NCI-H1048 (cell line): ENCODE measurements at places on chromosomes 4 and X.
A peak's percentile ranks its signal among the peaks of the same experiment; 100 is the strongest.

DNA sequence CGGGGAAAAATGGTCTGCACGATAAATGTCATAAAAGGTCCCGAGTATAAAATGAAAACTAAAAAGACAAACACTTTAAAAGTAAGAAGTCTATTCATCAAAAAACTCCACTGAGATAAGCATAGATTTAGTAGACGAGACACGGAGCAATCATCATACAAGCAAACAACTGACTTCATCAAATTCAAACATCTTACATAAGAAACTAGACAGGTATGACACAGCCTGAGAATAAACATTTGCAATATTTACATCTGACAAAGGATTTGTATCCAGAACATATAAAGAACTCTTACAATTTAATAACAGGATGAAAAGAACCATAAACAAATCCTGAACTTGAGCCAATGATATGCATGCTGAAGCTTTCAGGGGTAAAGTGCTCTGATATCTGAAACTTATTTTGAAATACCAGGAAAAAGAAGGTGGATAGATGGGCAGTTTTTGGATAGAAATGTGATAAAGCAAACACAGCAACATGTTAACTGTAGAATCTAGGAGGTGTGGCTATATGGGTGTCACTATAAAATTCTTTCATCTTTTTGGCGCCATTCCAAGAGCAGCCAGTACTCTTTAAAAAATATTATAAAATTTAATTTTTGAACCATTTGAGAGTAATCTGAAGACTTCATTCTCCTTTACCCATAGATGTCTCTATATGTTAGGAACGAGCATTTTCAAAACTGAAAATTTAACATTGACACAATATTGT is 12.0 kb downstream of the MPP1 start:
- DNase-seq, result no peak

DNA sequence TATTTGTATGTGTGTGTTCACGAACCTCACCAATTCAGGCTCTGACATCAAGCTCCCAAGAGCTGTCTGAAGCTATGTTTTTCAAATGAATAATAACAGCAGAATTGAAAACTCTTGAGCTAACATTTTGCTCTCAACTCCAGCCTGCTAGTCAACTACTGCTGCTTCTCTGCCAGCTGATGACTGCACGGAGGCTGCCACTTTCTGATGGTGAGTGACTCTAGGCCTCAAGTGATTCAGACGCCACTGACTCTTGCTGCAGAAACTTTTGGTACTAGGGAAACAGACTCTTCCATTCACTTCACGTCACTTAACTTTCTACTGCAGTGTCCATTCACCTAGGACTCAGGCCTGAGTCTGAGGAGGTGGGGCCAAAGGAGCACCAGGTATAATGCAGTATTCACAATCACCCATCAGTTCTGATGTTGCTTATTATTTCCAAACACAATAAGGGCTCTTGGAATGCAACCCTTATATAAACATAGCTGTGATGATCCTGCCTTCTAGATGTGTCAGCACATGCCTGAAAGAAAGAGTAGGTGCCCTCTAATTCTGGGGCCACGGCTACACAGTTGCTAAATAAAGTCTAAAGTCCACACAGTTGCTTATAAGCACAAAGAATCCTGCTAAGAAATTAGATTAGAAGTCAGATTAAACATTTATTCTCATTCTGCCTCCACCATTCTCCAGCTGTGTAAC is 16.0 kb downstream of the PRDM8 start:
- no peak for DNase-seq

DNA sequence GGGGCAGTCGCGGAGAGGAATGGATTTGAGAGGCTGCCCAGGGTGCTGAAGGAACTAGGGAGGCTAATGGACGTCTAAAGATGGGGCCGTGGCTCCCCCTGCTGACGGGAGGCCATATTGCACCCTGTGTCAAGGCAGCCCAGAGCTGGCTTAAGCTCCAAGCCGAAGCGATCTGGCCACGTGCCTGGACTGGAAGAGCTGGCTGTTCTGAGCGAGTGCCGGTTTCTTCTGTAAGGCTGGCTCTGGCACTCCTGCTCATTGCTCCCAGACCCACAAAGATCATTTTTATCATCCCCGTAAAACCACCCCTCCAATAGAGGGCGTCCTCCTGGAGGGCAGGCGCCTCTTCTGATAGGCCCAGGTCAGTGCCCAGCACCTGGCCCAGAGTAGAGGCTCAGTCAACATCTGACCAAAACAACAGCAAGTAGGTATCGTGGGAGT is 5.6 kb downstream of the PNCK start:
- peak; percentile 3 for DNase-seq

- DNase-seq, result no peak
Observed at GRCh38 chr4:163590103-163590502, 95.6 kb downstream of the TMA16 start.

GRCh38 chrX:106672527-106672926 is 54.0 kb upstream of the RNF128 start:
- DNase-seq, result no peak

- no peak for DNase-seq
Observed at GRCh38 chr4:40843696-40844095, 93.9 kb downstream of the NSUN7 start.

DNA sequence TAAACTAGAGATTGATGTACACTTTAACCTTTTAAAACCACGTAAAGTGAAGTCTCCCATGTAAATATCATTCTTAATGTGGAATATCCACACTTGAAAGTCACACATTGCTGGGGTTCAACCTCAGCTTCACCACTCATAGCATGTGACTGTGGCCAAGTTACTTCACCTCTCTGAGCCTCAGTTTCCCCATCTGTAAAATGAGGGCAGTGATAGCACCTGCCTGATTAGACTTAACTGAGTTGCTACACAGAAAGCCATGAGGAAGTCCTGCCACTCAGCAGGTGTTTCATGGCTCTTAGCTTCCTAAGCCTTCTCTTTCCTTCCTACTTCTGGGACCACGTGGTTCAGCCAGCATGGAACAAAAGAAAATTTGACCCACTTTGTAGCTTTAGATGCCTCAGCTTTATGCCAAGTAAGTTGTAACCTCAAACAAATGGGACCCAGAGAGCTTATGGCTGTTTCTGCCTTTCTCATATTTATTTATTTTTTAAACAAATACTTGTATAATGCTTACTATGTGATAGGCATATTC is 277.3 kb upstream of the KLF3 start:
- DNase-seq, result no peak

DNA sequence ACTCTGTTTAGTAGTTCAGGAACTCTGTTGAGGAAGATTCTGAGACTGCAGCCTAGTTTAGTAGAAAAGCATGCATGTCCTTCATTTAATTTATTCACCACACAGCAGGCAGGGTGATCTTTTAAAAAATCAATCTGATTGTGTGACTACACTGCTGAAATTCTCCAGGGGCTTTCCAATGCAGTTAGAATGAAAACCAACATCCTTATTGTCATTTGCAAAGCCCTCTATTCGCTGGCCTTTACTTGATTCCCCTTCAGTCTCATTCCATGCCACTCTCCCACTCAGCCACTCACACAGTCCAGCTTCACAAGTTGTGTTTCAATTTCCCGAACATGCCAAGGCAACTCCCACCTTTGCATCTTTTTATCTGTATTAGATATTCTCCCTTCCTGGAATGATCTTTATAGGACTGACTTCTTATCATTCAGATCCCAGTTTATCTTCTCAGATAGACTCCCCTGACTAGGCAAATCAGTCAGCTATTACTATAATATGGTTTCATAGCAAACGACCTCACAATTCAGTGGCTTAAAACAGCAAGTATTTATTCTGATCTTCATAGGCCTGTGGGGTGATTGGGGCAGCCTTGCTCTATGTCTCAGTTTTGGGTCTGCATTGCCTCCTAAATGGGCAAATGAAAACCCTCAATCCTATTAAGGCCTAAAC is 21.3 kb upstream of the FTHL17 start:
- no peak for DNase-seq

GRCh38 chr4:1072830-1073446 is 40.4 kb downstream of the RNF212 start:
- DNase-seq, result no peak

DNA sequence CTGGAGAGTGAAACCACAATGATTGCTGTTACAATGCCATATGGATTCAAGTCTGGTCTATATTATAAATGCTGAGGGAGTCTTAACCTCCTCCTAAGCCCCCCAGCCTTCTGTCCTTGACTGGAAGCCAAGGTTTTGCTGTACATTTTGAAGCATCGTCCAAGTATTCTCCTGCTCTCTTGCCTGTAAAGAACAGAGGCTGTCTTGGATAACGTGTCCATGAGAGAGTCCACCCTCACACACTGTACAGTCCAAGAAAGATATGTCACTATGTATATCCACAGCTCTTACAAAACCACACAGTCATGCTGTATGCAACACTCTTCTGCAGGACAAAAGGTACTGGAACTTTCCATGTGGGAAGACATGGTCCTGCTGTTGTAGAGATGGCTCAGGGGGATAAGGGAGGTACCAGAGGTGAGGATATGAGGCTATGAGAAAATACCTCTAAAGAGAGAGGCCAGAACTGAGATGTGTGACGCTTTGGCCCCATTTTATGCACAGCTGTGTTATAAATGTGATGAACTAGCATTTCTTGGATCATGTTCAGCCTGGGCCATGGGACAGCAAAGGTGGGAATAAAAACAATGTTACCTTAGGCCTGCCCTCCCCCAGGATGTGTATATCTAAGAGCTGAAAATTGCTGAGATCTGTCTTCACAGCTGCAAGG is 678.6 kb downstream of the IQCM start:
- DNase-seq, result no peak

- no peak for DNase-seq
Observed at GRCh38 chr4:555566-556275, 20.4 kb downstream of the TMEM271 start.

DNA sequence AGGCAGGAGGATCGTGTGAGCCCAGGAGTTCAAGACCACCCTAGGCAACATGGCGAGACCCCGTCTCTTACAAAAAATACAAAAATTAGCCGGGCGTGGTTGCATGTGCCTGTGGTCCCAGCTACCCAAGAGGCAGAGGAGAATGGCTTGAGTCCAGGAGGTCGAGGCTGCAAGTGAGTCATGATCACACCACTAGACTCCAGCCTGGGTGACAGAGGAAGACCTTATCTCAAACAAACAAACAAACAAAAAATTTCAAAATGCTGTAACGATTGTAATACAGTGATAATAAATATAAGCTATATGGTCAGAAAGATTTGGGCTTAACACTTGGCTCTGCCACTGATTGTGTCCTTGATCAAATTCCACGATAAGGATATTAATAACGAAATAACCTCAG is 24.2 kb downstream of the SLC25A4 start:
- no peak for DNase-seq

DNA sequence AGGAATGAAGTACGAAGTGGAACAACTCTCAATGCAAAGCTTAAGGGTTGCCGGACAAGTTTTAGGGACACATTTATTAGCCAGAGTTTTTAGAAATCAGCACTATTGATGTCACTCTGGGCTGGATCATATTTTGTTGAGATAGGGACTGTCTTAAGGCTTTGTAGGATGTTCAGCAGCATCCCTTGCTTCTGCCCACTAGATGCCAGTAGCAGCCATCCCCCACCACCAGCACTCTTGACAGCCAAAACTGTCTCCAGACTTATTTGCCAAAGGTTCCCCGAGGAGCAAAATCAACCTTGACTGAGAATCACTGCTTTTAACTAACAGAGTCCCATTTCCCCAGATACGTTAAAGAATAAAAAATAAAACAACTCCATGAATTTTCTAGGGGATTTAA is 1497.3 kb downstream of the STIM2 start:
- DNase-seq, result no peak

DNA sequence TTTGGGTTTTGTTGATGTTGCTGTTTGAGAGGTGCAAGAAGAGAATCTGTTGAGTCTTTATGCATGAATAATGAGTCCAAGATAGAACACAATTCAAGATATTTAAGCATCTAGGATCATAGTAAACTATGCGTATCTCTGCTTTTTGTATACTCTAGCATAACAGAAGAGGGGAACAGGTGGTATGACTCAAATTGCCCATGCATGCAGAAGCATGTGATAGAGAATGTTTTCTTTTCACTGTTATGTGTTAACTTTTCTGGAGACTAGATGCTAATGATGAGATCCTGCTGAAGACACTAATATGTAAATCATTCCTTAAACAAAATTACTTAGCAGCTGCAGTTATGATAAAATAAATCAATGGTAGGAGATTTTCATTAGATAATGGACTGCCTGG is 165.3 kb upstream of the FTHL17 start:
- DNase-seq, result no peak

DNA sequence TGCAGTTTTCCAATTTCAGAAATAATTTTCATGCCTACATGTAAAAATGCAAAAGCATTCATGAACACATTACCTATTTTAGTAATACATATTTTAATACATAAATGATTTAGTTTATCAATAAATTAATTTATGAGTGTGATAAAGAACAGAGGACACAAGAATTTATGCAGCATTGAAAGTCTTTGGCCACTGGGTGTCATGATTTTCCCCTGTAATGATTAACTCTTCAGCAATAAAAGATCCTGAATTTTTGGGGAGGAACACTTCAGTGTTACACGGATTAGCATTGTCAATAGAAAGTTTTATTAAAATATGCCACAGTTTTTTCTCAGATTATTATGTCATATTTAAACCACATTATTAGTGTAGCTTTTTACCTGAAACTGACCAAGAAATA is 8.6 kb upstream of the VCX2 start:
- DNase-seq, result no peak

GRCh38 chr4:81876106-81876505 is 404.4 kb upstream of the RASGEF1B start:
- DNase-seq, result no peak

DNA sequence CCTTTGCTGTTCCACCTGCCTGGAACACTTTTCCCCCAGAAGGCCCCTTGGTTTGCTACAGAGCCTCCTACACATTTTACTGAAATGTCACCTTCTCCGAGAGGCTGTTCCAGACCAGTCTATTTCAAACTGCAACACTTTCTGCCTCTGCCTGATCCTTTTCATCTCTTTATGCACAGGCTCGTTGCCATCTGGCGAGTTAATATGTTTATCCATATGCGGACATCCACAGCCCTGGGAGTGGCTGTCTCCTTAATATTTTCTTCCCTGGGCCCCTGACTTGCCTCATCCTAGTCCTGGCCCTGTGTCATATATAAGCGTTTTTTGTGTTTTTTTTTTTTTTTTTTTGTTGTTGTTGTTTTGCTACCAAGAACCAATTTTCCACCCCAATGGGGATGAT is 65.2 kb upstream of the PHKA2 start:
- DNase-seq, result no peak

- DNase-seq, result no peak
Observed at GRCh38 chr4:76655566-76656479, 220.8 kb downstream of the SHROOM3 start.

DNA sequence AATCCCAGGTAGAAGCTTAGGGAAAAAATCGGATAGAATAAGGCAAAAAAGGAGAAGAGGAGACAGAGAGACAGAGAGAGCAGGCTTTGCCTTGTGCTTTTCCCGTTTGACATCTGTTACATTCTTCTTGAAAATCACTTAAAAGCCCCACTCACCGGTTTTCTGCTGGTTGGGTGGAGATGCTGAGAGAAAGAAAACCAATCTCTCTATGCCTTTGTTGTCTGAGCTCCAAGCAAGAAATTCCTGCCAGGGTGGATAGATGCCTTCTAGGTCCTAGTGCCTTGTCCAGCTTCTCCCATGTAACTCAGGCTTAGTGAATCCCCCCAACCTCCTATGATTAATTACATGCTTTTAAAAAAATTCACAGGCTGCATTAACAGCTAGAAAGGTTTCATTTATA is at the start of gene DCX:
Gene DCX, minus strand, starts transcription at position 210 of the 400 bp plus-strand sequence. CDS start 1,794 bp downstream, outside the sequence.
- DNase-seq, result no peak
